H1 (cell line): ENCODE measurements at places on chromosomes 11 and 22.
A peak's percentile ranks its signal among the peaks of the same experiment; 100 is the strongest.

- DNase-seq: no peak
- H3K27me3 ChIP-seq: peaks cover 15% of the 10 kb centered on the region
- no peak overlapping the region for H3K27ac ChIP-seq
- no peaks in the 10 kb centered on the region for H3K36me3 ChIP-seq
Observed at GRCh38 chr11:19244621-19245020, 3.9 kb upstream of the E2F8 start.

GRCh38 chr11:70662691-70663098 is 264.4 kb downstream of the CTTN start:
- no peak for DNase-seq
- H3K36me3 ChIP-seq: no peaks in the 10 kb centered on the region
- no peaks in the 10 kb centered on the region for H3K27me3 ChIP-seq
- H3K4me1 ChIP-seq: peaks cover 23% of the 10 kb centered on the region

DNA sequence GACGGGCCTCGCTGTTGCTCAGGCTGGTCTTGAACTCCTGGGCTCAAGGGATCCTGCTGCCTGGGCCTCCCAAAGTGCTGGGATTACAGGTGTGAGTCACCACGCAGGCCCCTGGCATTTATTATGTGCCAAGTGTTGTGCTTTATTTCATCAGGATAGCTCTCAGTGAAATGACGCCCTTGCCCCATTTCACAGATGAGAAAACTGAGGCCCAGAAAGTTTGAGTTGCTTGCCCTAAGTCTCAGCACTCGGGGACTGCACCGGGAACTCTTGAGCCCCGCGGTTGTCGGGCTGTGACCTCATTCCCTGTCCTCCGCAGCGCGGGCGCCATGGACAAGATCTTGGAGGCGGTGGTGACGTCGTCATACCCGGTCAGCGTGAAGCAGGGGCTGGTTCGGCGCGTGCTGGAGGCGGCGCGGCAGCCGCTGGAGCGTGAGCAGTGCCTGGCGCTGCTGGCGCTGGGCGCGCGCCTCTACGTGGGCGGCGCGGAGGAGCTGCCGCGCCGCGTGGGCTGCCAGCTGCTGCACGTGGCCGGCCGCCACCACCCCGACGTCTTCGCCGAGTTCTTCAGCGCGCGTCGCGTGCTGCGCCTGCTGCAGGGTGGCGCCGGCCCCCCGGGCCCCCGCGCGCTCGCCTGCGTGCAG is 7.3 kb downstream of the USP35 start:
- no peaks in the 10 kb centered on the region for H3K27me3 ChIP-seq
- H3K36me3 ChIP-seq: no peaks in the 10 kb centered on the region
- no peak overlapping the region for H3K27ac ChIP-seq
- H3K4me1 ChIP-seq: no peaks in the 10 kb centered on the region

GRCh38 chr11:13289081-13289480 is 11.5 kb downstream of the BMAL1 start:
- no peaks in the 10 kb centered on the region for H3K4me1 ChIP-seq
- H3K36me3 ChIP-seq: no peaks in the 10 kb centered on the region
- H3K4me3 ChIP-seq: no peak overlapping the region
- no peak for DNase-seq
- H3K27ac ChIP-seq: no peak overlapping the region

DNA sequence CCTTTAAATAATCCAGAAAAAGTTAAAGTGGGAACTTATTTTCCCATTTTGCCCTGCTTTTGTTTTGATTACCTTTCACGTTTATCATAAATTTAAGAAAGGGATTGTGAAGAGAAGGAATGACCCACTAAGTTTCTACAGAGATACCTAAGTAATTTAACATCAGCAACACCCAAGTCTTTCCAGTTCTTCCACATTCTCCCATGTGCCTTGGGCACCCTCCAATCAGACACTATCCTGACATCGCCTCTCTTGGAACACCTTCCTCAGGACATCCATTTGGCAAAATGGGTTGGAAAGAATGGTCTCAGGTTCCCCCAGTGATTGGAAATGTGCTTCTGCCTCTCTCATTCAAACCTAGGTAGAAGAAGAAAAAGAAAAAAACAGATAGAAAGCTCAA is 6.3 kb downstream of the BBOX1 start:
- no peaks in the 10 kb centered on the region for H3K36me3 ChIP-seq
- no peaks in the 10 kb centered on the region for H3K4me1 ChIP-seq
- H3K27me3 ChIP-seq: no peaks in the 10 kb centered on the region
- H3K27ac ChIP-seq: no peak overlapping the region

DNA sequence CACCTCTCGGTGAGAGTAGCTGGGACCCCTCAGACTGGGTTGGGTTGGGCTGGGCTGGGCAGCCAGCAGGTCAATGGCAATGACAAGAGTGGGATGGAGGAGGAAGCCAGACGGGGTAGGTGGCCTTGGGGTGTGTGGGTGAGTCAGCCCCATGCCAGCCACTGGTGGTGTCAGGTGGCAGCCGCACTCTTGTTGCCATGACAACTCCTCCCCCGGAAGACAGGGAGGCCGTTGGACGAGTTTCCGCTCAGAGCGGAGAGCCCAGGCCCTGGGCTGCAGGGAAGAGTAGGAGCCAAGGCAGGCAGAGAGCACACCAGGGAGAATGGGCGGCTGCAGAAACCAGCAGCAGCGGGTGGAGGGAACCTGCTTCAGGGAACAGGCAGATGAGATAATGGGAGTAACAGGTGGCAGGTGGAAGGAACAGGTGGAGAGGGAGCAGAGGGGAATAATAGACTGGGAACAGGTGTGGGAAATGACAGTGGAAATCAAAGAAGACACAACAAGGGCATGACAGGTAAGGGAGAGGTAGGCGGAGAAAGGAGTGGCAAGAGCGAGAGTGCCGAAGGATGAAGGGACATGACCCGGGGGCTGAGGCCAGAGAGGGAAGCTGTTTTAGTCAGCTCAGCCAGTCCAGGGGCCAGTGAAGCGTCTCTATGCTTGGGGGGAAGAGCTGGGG is 8.7 kb downstream of the SPTBN2 start:
- peaks cover 11% of the 10 kb centered on the region for H3K36me3 ChIP-seq
- H3K4me3 ChIP-seq: no peak overlapping the region
- peaks cover 26% of the 10 kb centered on the region for H3K4me1 ChIP-seq
- DNase-seq: peak; percentile 41
- 0 out of 2 replicates have a peak overlapping the region, but pooled peaks have one; percentile 33 for H3K27ac ChIP-seq

DNA sequence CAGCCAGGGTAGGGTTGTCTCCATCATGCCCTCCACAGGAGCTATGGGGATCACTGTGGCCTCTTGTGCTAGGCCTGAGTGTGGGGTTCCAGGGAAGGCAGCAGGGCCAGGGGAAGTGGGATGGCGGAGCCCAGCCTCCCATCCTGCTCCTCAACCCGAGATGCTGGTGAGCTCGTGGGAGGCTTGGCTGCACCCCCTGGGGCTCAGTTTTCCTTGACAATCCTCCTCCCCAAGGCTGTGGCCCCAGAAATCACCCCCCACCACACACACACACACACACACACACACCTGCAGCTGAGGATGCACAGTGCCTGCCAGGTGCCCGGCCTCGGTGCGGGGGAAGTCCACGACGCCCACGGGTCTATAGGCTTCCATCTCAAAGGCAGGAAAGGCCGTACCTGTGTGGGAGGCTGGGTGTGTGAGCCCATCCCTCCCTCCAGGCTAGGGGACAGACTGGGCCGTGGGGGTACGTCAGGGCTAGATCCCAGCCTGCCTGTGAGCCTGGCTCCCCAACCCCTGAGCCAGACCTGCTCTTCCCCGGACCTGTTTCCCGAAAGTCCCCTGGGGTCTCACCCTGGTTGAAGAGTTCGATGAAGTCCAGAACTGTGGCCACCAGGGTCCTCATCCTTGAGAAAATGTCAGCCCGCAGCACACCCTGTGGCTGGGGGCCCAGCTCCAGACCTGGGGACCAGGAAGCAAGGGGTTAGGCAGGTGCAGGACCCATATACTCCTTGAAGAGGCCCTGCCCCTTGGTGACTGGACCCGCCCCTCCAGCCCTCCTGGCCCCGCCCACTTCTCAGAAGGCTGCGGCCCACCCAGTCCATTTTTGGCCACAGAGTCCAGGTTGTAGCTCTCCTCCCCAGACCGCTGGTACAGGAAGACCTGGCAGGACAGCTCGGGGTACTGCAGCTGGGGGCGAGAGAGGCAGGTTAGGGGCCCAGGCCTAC is 5.2 kb upstream of the TBX10 start:
- H3K36me3 ChIP-seq: no peaks in the 10 kb centered on the region
- no peak overlapping the region for H3K27ac ChIP-seq
- H3K4me1 ChIP-seq: peaks cover 6% of the 10 kb centered on the region; the same call in 1 of the 2 replicates
- no peak overlapping the region for H3K4me3 ChIP-seq
- no peak for DNase-seq

- no peak overlapping the region for H3K4me3 ChIP-seq
- no peaks in the 10 kb centered on the region for H3K4me1 ChIP-seq
- no peak overlapping the region for H3K27ac ChIP-seq
- H3K27me3 ChIP-seq: no peaks in the 10 kb centered on the region
- no peak for DNase-seq
Observed at GRCh38 chr11:55652560-55652959, 4.4 kb downstream of the OR4S2 start.

DNA sequence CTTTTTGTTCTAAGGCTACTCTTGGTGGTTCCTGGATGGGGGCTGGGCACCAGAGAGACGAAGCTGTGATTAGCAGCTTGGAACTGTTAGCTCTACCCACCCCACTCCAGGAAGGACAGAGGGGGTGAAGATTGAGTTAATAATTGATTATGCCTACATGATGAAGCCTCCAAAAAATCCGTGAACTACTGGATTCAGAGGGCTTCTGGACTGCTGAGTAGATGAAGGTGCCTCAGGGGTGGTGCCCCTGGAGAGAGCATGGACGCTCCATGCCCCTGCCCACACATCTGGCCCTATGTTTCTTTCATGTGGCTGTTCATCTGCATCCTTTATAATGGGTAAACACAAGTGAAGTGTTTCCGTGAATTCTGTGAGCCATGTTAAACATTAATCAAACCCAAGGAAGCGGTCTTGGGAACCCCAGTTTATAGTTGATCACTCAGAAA is 47.3 kb upstream of the CYP2D6 start:
- H3K27me3 ChIP-seq: no peaks in the 10 kb centered on the region
- no peak overlapping the region for H3K27ac ChIP-seq
- H3K4me1 ChIP-seq: no peaks in the 10 kb centered on the region
- no peak for DNase-seq
- no peak overlapping the region for H3K4me3 ChIP-seq

- peaks cover 24% of the 10 kb centered on the region for H3K4me1 ChIP-seq
- no peak overlapping the region for H3K4me3 ChIP-seq
- H3K36me3 ChIP-seq: no peaks in the 10 kb centered on the region
- no peak overlapping the region for H3K27ac ChIP-seq
- peaks cover 87% of the 10 kb centered on the region for H3K27me3 ChIP-seq
Observed at GRCh38 chr11:44304091-44305025, 5.6 kb downstream of the ALX4 start.

DNA sequence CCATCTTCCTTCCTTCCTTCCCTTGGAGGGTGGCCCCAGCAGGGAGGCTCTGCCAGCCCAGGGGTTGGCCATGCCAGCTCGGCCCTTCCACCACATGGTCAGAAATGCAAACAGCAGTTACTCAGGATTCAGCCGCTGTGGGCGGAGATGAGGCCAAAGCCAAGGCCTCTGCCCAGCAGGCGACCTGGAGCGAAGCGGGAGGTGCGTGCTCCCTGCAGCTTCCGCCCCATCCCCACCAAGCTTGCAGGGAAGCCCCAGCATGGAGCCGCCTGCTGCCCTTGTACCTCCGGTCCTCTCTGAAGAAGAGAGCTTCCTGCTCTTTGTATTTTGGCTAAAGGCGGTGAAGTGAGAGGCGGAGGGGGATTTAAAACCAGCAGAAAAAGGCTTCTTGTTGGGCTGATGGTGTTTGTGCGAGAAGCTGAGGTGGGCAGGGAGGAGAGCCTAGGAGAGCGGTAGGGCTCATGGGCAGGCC is 50.4 kb downstream of the ANO1 start:
- H3K4me1 ChIP-seq: peaks cover 4% of the 10 kb centered on the region
- no peak overlapping the region for H3K4me3 ChIP-seq
- no peaks in the 10 kb centered on the region for H3K27me3 ChIP-seq
- no peak overlapping the region; the same call in 1 of the 2 replicates for H3K27ac ChIP-seq
- H3K36me3 ChIP-seq: no peaks in the 10 kb centered on the region

DNA sequence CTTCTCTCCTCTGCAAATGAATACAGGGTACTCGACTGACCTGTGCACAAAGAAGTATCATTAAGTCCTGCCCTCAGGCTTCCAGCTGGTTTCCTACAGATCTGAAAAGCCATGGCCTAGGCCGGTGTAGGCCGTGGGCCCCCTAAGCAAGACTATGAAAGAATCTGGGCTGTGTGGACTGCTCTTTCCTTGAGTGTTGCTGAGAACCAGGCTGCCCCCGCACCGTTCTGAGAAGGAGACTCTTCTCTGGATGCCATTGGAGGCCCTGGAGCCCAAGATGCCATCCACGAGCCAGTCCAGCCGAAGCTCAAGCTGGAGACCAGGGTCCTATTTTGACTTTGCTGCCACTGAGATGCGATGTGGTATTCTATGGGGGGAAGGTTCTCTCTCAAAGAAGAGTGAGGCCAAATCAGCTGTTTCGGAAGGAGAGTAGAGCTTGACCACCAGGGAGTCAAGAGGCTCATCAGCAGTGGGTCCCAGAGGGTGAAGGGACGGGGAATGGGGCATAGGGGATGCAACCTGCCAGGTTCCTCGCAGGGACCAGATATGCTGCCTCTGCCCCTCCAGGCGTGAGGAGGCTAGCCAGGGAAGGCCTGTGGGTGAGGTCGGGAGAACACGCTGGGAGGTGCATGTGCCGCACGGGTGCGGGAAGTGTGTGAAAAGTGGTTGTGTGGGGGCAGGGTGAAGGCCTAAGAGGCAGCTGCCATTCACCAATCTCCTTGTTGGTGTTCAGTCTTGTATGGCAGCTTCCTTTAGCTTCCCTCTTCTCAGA is 96.4 kb upstream of the B3GAT1 start:
- no peak for DNase-seq
- H3K4me1 ChIP-seq: peaks cover 8% of the 10 kb centered on the region; the same call in 1 of the 2 replicates
- H3K4me3 ChIP-seq: no peak overlapping the region
- H3K27me3 ChIP-seq: no peaks in the 10 kb centered on the region; the same call in 1 of the 2 replicates
- no peak overlapping the region for H3K27ac ChIP-seq
- no peaks in the 10 kb centered on the region for H3K36me3 ChIP-seq

DNA sequence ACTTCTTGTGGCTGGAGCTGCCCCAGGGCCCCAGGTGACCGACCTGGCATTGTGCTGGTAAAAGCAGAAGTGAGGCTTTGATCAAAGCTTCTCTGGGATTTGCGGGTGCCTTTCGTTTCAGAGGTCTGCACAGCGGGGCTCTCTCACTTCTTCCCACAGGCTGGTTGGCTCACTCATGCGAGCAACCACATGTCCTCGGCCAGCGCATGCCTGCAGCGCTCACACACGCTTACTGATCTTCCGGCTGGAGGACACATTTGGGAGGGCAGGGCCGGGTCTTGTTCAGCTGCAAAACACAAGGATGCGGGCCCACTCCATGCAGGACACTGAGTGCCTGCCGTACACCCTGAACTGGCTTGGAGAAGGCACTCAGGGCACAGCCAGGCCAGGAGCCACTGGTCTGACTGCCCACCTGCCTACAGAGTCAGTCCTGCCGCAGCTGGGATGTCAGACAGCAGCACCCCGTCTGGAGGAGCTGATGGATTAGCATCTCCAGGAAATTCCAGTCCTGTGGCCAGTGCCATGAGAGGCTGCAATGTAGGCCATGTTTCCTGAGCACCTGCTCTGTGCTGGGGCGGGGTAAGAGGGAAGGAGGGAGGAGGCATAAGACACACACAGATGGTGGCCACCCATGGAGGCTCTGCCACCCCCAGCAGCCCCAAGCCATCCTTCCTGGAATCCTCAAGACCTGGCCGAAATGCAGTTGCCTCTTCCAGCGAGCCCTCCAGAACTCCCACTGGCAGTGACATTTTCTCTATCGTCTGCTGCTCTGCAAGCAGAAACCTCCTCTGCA is 1383.2 kb downstream of the BRD1 start:
- H3K36me3 ChIP-seq: no peaks in the 10 kb centered on the region
- no peaks in the 10 kb centered on the region for H3K4me1 ChIP-seq
- no peak overlapping the region for H3K27ac ChIP-seq
- H3K4me3 ChIP-seq: no peak overlapping the region
